NCI-H1092 (cell line): ENCODE measurements at places on chromosomes 12 and 14.
A peak's percentile ranks its signal among the peaks of the same experiment; 100 is the strongest.

- no peak for DNase-seq
These were observed 90.9 kb upstream of the CPM start for GRCh38 chr12:69023840-69024239.

DNA sequence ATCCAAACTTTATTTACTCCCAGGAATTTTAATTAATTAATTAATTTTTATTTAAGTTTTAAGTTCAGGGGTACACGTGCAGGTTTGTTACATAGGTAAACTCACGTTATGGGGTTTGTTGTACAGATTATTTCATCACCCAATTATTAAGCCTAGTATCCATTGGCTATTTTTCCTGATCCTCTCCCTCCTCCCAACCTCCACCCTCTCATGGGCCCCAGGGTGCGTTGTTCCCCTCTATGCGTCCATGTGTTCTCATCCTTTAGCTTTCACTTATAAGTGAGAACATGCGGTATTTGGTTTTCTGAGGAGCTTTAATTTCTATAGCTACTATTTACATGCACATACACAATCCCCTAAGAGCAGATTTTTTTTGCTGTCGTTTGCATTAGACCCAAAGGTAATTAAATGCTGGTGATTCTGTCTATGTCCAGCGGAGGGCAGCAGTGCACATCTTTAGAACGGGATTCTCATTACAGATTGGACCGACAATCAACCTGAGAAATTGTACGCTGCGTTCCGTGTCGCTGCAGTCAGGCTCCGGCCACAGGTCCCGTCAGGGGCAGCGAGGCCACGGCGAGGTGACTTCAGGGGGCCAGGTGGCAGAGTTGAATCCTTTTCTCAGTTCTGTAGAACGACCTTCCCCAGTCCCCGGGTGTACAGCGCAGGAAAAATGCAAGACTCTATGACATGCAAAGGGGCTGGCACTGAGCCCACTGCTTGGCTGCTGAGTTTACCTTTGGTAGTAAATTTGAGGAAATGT is 11.6 kb downstream of the TMEM30B start:
- DNase-seq: peak; percentile 88

DNA sequence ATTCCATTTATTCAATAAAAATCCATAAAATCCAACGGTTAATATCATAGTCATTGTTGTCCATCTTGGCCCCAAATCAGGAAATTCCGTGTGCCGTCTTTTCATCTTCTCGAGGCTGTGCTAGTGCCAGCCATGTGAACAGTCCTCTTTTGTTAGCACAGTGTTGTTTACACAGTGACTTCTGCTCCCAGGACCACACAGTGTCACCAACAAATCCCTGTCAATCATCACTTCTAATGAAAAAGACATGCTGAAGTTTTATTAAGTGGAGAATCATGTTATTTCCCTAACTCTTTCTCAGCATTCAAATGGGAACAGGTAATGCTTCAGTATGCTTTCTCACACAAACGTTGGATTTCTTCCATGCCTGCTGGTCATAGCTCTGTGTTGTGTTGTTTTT is 1.9 kb upstream of the SLCO1A2 start:
- DNase-seq: no peak

GRCh38 chr14:106790189-106791036 is 1264.0 kb downstream of the TMEM121 start:
- peak; percentile 3 for DNase-seq

DNA sequence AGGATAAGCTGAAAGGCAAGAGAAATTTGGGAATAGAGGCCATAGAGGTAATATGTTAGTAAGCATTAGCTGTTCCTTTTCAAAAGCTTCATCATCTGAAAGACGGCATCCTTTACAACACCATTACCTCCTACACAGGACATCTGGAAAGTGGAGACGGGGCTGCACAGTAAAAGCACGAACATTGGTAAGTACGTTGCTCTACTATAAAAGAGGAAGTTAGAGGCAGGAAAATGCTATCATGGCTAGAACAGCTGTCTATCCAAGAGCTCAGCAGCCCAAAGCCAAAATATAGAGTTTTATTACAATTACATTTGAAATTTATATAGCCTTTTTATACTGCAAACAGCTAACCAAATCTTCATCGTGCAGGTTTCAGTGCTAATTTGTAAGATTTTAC is 172.3 kb upstream of the GRIP1 start:
- no peak for DNase-seq

DNA sequence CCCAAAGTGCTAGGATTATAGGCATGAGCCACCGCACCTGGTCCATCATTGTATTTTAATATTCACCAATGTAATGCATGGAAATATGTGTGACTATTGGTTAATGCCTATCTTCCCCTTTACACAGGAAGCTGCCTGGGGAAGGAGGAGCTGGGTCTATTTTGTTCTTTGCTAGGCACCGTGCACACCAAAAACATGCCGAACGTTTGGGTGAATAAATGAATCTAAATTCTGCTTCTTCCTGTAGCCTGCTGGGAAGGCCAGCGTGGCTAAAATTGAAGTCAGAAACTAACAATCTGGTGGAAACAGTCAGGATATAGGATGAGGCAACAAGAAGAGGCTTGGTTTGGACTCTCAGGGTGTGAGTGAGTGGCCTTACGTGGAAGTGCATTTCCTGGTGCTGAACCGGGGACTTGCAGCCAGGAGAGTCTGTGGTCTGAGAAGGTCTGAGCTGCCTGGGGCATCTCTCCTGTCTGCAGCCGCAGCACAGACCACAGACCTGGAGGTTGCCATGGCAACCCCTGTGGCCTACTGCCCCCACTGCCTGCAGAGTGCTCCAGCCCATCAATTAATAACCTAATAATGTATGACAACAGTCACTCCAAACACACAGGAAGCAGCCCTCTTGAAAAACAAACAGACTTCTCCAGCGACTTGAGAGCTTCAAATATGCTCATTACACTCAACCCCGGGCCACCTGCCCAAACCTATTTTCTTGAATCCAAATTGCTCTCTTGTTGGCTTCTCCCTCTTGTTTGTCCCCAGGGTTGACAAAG is 5.5 kb upstream of the GPR68 start:
- peak; percentile 93 for DNase-seq

- DNase-seq: no peak
These were observed 72.4 kb upstream of the SSTR1 start for GRCh38 chr14:38135106-38135867.

GRCh38 chr12:108750526-108750925 is 19.2 kb upstream of the CORO1C start:
- DNase-seq: no peak

- DNase-seq: no peak
These were observed 239.4 kb upstream of the PDE3A start for GRCh38 chr12:20128928-20129327.

DNA sequence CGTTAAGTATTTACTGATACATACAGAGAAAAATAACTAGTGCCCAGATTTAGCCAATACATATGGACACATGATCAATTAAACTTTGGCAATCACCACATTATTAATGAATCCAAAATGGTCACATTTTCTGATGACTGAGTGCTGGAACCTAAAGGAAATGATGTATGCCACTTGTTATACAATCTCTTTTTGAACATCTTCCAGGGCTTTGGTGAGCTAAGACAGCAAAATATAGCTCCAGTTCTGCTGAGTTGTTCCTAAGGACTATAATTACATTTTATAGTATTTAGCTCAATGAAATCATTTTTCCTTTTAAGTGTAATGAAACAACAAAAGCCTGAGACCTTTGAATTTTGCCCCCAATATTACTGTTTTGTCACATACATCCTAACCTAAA is 329.1 kb upstream of the ATP2B1 start:
- no peak for DNase-seq

GRCh38 chr12:71125515-71125914 is 32.3 kb downstream of the TSPAN8 start:
- no peak for DNase-seq

DNA sequence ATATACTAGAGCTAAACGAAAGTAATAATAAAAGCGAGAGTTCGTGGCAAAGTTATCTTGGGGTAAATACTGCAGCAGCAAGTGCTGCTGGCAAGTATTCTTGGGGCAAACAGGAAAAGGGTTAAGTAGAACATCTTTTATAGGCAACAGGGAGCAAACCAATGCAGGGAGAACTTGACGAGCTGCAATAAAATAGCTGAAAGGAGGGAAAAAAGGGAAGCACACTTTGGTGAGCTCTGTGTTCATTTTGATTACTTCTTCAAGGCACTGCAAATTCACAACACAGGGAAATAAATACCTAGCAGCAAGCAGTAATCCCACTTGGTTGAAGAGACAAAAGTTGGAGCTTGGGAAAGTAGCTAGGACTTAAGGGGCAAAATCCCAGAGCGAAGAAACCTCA is 42.3 kb upstream of the TTC7B start:
- no peak for DNase-seq

GRCh38 chr12:88733008-88733407 is 152.7 kb upstream of the KITLG start:
- no peak for DNase-seq

DNA sequence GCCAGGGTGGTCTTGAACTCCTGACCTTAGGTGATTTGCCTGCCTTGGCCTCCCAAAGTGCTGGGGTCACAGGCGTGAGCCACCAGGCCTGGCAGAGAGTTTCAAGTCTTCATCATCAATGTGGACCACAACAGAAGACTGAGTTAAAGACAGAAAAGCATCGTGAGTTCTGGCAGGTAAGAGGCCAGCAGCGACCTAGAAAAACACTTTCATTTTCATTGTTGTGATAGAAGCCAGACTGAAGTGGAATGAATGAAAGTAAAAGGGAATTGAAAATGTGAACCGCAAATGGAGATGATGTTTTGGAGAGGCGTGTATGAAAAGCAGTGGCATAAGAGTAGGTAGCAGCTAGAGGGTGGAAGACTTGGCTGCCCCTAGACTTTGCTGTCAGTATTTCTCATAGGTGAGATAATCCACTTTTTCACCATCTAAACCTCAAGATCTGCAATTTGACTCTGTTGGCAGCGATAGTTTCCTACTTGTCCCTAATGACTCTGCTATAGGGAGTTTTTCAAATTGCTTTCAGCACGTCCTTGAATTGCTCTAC is 47.1 kb upstream of the PLEKHA5 start:
- no peak for DNase-seq

DNA sequence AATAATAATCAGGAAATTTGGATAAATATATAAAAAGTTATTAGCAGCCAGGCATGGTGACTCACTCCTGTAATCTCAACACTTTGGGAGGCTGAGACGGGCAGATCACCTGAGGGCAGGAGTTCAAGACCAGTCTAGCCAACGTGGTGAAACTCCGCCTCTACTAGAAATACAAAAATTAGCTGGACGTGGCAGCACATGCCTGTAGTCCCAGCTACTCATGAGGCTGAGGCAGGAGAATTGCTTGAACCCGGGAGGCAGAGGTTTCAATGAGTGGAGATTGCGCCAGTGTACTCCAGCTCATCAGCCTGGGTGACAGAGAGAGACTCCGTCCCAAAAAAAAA is 64.5 kb downstream of the SYT1 start:
- no peak for DNase-seq

GRCh38 chr14:54529811-54530210 is 20.1 kb downstream of the CGRRF1 start:
- no peak for DNase-seq

GRCh38 chr12:14665354-14666348 is 30.7 kb downstream of the GUCY2C start:
- DNase-seq: no peak

DNA sequence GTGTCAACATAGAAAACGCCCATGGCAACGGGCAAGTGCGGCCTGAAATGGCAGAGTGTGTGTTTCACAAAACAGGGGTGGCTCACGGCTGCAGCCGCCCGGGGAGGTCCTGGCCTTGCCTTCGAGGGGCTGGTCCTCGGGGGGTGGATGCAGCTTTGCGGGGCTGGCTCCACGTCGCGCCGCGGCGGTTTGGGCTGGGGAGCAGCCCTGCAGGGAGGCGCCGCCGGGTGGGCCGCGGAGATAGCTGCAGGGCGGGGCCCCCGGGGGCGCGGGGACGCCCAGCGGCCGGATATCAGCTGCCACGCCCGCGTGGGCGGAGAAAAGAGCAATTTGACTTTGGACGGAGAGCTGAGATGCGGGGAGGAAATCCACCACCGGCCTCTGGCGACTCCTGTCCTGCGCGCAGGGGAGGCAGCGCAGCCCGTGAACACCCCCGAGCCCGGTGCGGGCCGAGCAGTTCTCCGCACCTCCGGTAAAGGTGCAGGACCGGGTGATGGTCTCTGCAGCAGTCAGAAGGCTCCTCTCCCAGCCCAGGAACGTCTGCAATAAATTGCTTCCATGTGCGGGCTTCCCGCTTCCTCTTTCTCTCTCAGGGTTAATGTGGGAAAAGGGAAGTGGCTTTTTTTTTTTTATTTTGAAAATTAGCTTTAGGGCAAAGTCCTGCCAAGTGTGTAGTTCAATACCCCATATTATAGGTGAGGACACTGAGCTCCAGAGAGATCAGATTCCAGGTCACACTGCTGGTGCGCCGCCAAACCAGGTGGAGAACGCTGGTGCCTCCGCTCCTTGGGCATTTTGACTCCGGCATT is 110.5 kb downstream of the ARF6 start:
- DNase-seq: peak; percentile 61

DNA sequence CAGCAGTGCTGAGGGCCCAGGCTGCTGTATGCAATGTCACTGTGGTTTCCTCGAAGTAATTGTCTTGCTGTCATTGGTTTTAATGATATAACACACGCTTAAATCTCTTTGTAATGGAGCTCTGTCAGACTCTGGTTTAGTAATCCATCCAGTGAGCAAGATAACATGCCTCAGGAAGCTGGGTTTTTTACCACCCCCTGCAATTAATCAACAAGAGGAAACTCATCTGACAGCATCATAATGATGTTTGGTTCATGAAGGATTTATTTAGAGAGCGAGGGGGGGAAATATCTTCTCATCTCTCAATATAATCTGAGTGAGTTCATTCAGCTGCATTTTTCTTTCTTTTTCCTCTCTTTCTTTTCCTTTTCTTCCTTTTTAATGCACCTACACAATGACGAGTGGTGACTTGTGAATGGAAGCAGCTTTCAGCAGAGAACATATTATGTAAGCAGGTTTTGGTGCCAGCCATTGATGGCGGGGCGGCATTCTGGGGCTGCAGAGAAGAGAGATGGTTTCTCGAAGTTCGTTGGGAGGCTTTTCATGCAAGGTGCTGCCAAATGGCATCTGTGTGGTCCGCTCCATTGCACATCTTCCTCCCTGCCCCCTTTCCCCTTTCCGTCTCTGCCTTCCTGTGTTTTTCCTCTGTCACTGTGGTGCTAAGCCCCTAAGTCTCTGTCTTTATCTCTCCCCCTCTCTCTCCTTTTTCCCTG is 6.7 kb downstream of the RPH3A start:
- no peak for DNase-seq

GRCh38 chr14:76908834-76909233 is 82.6 kb downstream of the LRRC74A start:
- DNase-seq: no peak

DNA sequence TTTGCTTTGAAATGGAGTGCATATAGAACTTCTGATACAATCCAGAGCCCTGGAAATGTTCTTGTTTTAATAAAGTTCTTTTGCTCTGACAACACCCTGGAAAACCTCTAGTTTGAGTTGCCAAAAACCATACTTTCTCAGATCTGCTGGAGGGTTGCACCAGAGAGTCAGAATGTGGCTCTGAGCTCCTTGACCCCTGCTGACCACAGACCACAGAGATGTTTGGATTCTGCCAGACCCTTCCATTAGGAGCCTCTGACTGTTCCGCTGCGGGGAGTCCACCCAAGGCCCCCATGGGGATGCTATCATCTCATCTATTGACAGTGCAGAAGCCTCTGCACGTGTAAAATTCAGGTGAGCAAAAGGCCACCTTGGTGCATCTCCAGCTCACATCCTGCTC is 332.6 kb downstream of the GLT1D1 start:
- DNase-seq: no peak
